ENCODE measurements at places on chromosomes 3 and 15.
A peak's percentile ranks its signal among the peaks of the same experiment; 100 is the strongest.

DNA sequence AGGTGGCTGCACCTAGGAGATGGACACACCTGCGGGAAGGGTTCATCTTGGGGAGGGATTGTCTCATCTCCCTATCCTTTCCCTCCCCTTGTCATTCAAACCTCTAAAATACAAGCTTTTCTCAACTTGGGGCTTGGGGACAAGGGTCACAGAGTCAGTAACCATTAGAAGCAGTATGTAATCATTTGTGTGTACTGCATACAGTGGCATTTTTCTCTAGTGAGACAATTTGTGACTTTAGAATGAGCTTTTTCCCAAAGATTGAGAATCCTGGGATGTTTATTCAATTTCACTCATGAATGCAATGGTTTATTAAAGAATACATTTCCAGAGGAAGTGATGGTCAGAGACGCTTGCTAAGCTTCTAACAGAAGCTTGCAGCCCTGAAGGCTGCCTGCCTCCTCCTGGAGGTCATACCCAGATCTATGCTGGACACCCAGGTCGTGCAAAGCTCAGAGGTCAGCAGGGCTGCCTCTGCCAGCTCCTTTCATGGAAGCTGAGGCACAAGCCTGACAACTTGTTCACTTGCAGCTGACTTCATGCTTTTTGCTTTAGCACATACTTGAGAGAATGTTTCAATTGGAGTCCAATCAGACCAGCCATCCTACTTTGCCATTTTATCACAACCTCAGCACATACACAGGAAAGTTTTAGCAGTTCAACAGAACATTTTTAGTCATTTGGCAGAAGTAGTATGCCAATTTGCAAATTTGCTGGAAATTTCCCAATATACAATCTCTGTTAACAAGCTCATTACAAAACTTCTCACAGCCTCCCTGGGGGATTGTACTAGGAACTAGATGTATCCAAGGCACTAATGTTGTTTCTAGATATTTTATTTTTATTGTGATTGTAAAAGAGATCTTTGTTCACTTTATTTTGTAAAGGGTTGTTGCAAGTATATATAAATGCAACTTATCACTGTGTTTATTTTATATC lies 25.6 kb upstream of the ALDH1L1 start:
- no peaks in the 10 kb centered on the region for H3K36me3 ChIP-seq
- H3K4me1 ChIP-seq = peaks cover 48% of the 10 kb centered on the region
- H3K4me3 ChIP-seq = peak overlapping the region; percentile 28
- H3K27me3 ChIP-seq = no peaks in the 10 kb centered on the region
- peak overlapping the region; percentile 89 for H3K27ac ChIP-seq

DNA sequence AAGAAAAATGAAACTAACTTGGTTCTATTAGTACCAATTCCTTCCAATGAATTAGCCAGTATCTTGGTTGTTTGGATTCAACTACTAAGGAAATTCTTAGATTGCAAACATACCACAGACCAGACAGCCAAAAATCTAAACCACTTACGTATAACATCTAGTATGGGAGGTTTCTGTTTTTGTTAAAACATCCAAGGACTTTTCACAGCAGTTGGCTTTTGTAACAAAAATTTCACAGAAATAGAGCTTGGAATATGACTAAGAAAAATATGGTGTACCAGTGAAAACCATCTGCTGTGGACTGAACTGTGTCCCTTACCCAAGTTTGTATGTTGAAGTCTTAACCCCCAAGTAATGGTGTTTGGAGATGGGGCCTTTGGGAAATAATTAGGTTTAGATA lies 199.2 kb downstream of the OTOL1 start:
- no peaks in the 10 kb centered on the region for H3K4me1 ChIP-seq
- DNase-seq = no peak
- no peaks in the 10 kb centered on the region for H3K27me3 ChIP-seq
- no peaks in the 10 kb centered on the region for H3K36me3 ChIP-seq
- no peak overlapping the region for H3K27ac ChIP-seq
- H3K4me3 ChIP-seq = no peak overlapping the region

- no peaks in the 10 kb centered on the region for H3K4me1 ChIP-seq
Observed at GRCh38 chr3:97647441-97647982, 117.0 kb upstream of the ARL6 start.

DNA sequence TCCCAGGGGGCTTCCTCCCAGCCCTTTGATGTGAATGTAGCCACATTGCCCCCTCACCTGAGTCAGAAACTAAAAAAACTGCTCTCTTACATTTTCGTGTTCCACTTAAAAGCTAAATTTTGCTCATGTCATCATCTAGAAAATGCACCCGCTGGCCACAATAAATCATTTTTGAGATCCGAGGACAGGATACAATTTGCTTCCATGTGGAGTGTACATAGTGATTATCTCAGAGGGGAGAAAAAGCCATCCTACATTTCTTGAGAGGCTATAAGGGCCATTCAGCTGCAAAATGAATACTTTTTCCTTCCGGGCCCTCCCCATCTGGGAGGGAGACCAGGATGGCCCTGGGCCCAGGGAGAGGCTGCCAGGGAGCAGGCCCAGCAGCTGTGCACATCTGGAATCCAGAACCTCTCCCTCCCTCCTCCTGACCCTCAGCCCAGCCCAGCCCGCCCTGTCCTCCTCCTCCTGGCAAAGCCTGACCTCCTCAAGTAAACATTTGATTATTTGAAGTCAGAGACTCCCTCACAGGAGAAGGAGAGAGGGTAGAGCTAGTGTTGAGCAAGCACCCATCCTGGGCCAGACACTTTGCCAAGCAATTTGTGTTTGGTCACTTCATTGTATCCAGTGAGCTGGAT lies 59.1 kb downstream of the CORO2B start:
- no peaks in the 10 kb centered on the region for H3K36me3 ChIP-seq
- H3K4me1 ChIP-seq = peaks cover 16% of the 10 kb centered on the region
- H3K27me3 ChIP-seq = no peaks in the 10 kb centered on the region
- DNase-seq = no peak
- H3K27ac ChIP-seq = peak overlapping the region; percentile 41
- H3K4me3 ChIP-seq = no peak overlapping the region

- H3K4me1 ChIP-seq = peaks cover 37% of the 10 kb centered on the region
- no peak for DNase-seq
- no peak overlapping the region for H3K4me3 ChIP-seq
Observed at GRCh38 chr15:91865950-91866349, 12.4 kb downstream of the SLCO3A1 start.

GRCh38 chr3:106065831-106066230 lies 197.0 kb upstream of the CBLB start:
- no peaks in the 10 kb centered on the region for H3K27me3 ChIP-seq
- no peak overlapping the region for H3K4me3 ChIP-seq
- H3K4me1 ChIP-seq = peaks cover 25% of the 10 kb centered on the region
- DNase-seq = no peak
- no peak overlapping the region for H3K27ac ChIP-seq

DNA sequence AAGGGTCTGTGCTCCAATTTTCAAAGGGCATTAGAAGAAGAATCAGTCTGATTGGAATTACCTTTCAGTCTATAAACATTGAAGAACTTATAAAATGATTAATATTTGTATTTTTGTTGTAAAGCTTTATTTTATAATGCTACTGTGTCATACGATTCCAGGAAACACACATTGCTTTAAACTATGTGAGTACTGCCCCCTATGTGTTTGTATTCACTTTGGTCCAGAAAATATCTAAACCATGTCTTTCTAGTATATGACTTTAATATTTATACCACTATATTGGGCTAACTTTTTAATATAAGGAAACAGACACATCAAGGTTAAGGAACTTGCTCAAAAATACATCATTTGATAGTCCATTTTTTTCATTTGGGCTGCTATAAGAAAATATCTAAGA lies 3.2 kb upstream of the RIOX2 start:
- H3K27me3 ChIP-seq = no peaks in the 10 kb centered on the region
- no peak overlapping the region for H3K27ac ChIP-seq
- H3K4me3 ChIP-seq = no peak overlapping the region
- H3K36me3 ChIP-seq = no peaks in the 10 kb centered on the region
- H3K4me1 ChIP-seq = peaks cover 15% of the 10 kb centered on the region

DNA sequence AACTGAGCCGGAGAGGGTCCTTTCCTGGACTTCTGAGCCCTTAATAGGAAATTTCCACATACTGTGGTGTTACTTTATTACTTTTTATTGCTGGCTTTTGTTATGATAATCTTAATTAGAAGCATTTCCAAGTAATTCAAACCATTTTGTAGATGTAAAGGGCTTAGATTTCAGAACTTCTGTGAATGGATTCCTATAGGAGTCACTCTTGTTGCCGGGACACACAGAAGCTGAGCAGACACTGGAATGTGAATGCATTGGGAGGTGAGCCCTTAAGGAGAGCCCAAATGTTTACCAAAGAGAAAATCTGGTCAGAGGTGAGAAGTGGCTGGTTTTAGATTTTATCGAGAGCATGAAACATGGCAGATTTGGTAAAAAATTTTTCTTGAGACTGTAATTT lies 87.4 kb downstream of the FNDC3B start:
- H3K27ac ChIP-seq = peak overlapping the region; percentile 76
- no peaks in the 10 kb centered on the region for H3K36me3 ChIP-seq
- H3K27me3 ChIP-seq = no peaks in the 10 kb centered on the region
- H3K4me3 ChIP-seq = peak overlapping the region; percentile 27

- H3K36me3 ChIP-seq = no peaks in the 10 kb centered on the region
- H3K27ac ChIP-seq = peak overlapping the region; percentile 13
- H3K4me3 ChIP-seq = peak overlapping the region; percentile 19
- no peak for DNase-seq
- H3K4me1 ChIP-seq = peaks cover 28% of the 10 kb centered on the region
Observed at GRCh38 chr3:127734754-127735473, 62.2 kb downstream of the ABTB1 start.

DNA sequence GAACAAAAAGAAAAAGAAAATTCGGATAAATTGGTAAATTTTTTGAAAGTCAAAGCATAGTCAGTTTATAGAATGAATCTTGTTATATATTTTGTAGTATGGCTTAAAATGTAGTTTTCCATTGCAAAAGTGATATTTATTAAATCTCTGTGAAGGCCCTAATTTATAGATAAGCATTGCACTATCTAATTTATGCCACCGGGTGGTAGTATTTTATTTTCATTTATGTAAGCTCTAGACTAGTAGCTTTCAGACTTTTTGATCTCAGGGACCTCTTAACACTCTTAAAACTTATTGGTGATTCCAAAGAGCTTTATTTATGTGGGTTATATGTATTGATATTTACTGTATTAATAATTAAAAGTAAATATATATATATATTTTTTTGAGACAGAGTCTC lies 133.9 kb upstream of the LRRFIP2 start:
- no peaks in the 10 kb centered on the region for H3K36me3 ChIP-seq
- no peak overlapping the region for H3K27ac ChIP-seq
- no peaks in the 10 kb centered on the region for H3K27me3 ChIP-seq
- H3K4me3 ChIP-seq = no peak overlapping the region
- no peak for DNase-seq
- H3K4me1 ChIP-seq = peaks cover 11% of the 10 kb centered on the region

DNA sequence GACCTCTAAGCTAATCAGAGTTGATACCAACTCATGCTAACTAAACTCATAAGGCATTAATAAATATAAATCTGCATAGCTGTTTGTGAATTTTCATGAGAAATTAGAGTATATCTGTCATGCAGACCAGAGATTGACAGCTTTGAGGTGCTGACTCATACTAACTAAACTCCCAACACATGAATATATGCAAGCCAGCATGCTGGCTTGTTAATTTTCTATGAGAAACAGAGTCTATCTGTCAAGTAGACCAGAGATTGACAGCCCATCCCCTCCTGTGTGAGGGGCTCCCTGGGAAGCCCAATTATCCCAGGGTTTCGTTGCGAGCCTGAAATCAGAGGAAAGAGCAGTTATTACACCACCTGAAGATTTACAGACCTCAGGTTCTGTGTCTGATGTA lies 69.3 kb downstream of the CD47 start:
- no peak for DNase-seq
- H3K36me3 ChIP-seq = no peaks in the 10 kb centered on the region
- no peaks in the 10 kb centered on the region for H3K27me3 ChIP-seq

- no peak overlapping the region for H3K27ac ChIP-seq
- H3K36me3 ChIP-seq = no peaks in the 10 kb centered on the region
- no peaks in the 10 kb centered on the region for H3K27me3 ChIP-seq
- no peak overlapping the region for H3K4me3 ChIP-seq
- no peaks in the 10 kb centered on the region for H3K4me1 ChIP-seq
- no peak for DNase-seq
Observed at GRCh38 chr15:87910301-87910700, 346.2 kb downstream of the NTRK3 start.

- DNase-seq = no peak
- H3K4me1 ChIP-seq = no peaks in the 10 kb centered on the region
- H3K4me3 ChIP-seq = no peak overlapping the region
- no peaks in the 10 kb centered on the region for H3K27me3 ChIP-seq
- no peak overlapping the region for H3K27ac ChIP-seq
Observed at GRCh38 chr3:138051947-138052802, 42.2 kb downstream of the CLDN18 start.

DNA sequence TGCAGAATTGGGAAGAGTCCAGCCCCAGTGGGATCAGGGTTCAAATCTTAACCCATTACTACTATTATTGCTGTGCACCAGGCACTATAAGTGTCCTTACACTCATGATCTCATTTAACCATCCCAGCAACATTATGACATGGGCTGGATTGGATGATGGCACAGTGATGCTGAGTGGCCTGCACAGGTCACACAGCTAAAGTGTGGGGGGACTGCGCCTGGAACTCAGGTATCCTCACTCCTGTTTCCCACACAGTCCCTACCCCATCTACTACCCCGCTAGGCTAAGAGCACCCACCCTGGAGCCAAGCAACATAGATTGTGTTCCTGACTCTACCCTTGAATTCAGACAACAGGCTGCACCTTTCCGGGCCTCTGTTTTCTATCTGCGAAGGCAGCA lies 16.0 kb downstream of the WNT5A start:
- no peak overlapping the region for H3K4me3 ChIP-seq
- no peaks in the 10 kb centered on the region for H3K36me3 ChIP-seq
- H3K27ac ChIP-seq = no peak overlapping the region
- H3K27me3 ChIP-seq = no peaks in the 10 kb centered on the region
- no peaks in the 10 kb centered on the region for H3K4me1 ChIP-seq

DNA sequence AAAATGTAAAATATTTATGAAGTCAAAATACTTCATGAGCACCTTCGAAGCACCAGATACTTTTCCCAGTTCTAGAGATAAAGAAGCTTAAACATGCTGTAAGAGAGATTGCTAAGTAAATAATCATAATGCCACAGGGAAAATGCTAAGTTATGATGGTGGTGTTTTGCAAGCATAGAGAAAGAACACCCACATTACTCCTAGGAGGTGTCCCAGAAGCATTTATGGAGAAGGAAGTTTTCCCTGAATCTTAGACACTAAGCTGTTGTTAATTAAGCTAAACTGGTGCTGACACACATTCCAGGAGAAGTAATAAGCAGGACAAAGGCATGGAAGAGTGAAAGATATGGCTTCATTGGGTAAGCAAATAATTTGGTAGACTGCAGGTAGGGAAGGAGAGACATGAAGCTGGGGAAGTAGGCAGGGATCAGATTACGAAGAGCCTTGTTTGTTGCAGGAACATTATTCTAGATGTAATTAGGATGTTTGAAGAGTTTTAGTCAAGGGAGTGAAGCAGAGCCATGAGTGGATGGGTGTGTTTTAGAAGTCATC lies 40.4 kb upstream of the CHMP2B start:
- no peaks in the 10 kb centered on the region for H3K36me3 ChIP-seq
- no peak overlapping the region for H3K4me3 ChIP-seq
- no peaks in the 10 kb centered on the region for H3K27me3 ChIP-seq
- H3K27ac ChIP-seq = no peak overlapping the region
